ENCODE measurements at places on chromosomes 1 and 21. TPM values are rescaled to one million over a fixed set of nuclear protein-coding genes. Genes with fewer than 3 reads are reported as not detected.

Gene CNR2
- not detected for total RNA-seq

Gene MPZ
- 2.9 TPM for total RNA-seq

Gene ASPM
- total RNA-seq: 19.6 TPM

DNA sequence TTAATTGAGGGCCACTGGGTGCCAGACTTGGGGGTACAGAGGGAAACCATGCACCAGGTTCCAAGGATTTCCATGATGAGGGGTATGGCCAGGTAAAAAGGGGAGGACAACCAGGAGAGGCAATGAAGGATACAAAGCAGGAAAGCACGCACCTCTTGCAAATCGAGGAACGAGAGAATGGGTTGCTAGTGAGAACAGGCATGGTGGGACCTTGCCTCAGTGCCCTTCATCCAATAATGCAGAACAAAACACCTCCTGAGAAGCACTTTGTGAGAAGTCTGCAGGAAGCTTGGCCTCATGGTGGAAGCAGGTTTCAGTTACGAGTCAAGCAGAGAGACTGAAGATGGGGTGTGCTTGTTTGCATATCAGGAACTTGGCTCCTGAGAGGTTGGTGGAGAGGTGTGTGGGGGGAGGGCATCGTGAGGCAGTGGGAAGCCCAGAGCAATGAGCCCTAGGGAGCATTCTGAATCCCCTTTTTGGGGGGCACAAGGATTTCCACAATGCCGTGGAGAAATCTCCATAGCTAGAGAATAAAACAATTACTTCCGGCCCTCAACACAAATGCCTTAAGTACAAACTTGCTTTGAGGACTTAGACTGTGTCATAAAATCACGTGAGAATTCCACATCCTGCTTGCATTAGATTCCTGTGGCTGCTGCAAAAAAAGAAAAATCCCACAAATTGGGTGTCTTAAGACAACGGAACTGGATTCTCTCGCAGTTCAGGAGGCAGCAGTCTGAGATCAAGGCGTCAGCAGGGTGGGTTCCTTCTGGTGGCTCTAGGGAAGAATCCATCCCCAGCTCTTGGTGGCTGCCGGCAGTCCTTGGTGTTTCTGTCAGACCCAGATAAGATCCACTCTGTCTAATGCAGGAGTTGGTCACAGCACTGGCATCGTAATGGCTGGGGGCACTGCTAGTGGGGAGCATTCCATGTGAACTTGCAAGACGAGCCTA is 54.9 kb upstream of the BACE2 start:
- peak; percentile 39 for DNase-seq

- DNase-seq: no peak
Observed at GRCh38 chr1:204589409-204590038, 73.3 kb downstream of the MDM4 start.

DNA sequence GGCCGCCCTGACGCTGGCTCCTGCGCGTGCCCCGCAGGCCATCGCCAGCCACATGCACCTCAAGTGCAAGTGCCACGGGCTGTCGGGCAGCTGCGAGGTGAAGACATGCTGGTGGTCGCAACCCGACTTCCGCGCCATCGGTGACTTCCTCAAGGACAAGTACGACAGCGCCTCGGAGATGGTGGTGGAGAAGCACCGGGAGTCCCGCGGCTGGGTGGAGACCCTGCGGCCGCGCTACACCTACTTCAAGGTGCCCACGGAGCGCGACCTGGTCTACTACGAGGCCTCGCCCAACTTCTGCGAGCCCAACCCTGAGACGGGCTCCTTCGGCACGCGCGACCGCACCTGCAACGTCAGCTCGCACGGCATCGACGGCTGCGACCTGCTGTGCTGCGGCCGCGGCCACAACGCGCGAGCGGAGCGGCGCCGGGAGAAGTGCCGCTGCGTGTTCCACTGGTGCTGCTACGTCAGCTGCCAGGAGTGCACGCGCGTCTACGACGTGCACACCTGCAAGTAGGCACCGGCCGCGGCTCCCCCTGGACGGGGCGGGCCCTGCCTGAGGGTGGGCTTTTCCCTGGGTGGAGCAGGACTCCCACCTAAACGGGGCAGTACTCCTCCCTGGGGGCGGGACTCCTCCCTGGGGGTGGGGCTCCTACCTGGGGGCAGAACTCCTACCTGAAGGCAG is 23.4 kb upstream of the ARF1 start:
- DNase-seq: no peak

Data from fibroblast of villous mesenchyme (primary cell).